Umbilical cord (tissue), 2 donors: ENCODE measurements at places on chromosomes 7 and 10. TPM values are rescaled to one million over a fixed set of nuclear protein-coding genes. Genes with fewer than 3 reads are reported as not detected.

The FEZF1 gene
- 0.48 TPM for total RNA-seq

The GOLGA7B gene
- total RNA-seq, result 0.96 TPM

DNA sequence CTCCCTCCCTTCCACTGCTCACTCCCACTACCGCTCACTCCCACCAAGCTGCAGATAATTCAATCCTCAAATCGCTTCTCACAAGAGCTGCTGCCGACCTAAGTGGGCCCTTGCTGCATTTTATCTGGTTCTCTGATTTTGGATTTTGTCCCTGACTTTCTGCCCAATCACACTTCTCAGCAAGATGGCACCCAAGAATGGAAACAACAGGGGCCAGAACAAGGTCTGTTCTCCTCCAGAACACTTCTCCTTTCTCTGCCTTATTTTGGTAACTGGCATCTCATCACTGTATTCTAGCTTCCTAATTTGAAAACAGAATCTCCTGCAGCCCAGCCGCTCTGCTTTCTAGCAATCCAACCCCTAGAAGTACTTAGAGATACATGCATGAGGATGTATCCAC, 172.8 kb downstream of the GRID1 start:
- DNase-seq, result no peak

The CALHM2 gene
- total RNA-seq, result 7.2 TPM

- DNase-seq, result peak; percentile 55
These were observed 39.3 kb downstream of the C1GALT1 start for GRCh38 chr7:7221599-7222038.

The C7orf57 gene
- 1.2 TPM for total RNA-seq

The EN2 gene
- total RNA-seq, result 2.6 TPM

The AKR1C4 gene
- total RNA-seq, result not detected

DNA sequence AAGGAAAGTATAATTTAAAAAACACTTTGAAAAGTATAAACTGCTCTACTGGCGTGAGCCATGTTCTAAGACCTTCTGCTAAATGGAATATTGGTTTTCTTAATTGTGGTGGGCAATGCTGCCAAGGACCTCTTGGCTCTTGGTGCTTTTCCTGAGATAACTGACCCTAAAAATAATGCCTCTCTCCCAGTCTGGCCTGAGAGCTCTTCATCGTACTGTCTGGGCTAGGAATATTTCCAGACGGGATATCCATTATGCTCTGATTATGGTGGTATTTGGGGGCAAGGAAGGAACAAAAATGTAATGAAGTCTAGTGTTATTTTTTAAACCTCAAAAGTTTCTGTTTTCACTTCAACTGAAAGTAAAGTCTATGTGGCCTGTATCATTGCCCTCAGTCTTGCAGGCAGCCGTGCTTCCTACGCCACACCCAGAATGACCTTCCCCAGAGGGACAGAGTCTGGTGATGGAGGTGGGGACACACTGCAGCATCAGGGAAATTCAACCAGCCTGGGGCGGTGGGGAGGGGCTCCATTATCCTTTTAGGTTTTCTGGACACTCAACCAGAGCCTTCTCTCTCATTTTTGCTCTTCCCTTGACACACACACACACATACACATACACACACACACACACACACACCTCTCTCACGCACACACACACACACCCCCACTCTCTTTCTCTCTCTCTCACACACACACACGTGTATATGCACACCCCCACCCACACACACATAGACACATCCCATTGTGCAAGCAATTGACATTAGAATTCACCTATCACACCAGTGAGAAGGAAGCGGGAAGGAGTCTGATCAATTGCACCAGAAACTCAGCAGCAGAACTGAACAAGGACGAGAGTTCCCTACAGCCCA, 99.6 kb downstream of the LRRC18 start:
- no peak for DNase-seq

GRCh38 chr10:129207297-129207696, 259.7 kb upstream of the MGMT start:
- no peak for DNase-seq

The LYZL2 gene
- total RNA-seq, result not detected

The GLI3 gene
- 17.1 TPM for total RNA-seq

The ABCA13 gene
- 5.5 TPM for total RNA-seq

The GJC3 gene
- total RNA-seq, result not detected

- DNase-seq, result no peak
These were observed 560.2 kb downstream of the TCERG1L start for GRCh38 chr10:130751106-130751840.

DNA sequence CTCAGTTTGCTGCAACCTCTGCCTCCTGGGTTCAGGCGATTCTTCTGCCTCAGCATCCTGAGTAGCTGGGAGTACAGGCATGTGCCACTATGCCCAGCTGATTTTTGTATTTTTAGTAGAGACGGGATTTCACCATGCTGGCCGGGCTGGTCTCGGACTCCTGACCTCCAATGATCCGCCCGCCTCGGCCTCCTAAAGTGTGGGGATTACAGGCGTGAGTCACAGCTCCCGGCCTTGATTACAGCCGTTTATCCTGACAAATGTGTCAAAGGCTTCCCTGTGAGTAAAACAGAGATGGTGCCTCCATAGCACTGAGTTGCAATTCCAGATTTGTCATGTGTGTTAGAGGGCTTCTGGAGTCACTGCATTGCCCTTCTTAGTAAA, 273.7 kb downstream of the CCDC3 start:
- DNase-seq, result peak; percentile 81

The PPP1R17 gene
- 0.96 TPM for total RNA-seq

- DNase-seq, result no peak
These were observed 161.3 kb upstream of the AUTS2 start for GRCh38 chr7:69436946-69437345.

The NUTM2E gene
- total RNA-seq, result 1.4 TPM

DNA sequence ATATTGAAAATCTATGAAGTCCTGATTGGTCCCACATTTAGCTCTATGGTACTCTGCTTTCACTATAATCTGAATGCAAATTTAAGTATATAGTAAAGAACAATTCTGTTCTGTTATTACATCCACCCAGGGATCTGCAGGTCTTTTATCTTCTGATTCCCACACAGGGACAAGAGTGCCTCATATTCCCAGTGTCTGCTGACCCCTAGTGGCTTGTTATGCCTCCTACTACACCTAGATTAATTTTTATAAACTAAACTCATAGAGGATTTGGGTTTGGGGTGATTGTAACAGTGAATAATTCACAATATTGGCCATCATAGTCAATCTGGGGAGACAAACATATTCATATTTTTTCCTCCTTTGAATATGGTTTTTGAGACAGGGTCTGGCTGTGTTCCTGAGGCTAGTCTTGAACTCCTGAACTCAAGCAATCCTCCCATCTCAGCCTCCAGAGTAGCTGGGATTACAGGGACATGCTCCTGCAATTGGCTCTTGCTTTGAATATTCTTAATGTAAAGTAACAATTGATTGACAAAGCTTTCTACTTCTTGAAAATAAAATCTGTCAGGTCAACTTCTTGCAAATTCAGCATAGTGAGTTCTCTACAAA, 282.1 kb downstream of the KCND2 start:
- DNase-seq, result peak; percentile 64

The TAS2R4 gene
- total RNA-seq, result 4.1 TPM

The TMEM184A gene
- total RNA-seq, result 3.4 TPM

GRCh38 chr10:5575482-5576153, 50.9 kb downstream of the CALML3 start:
- peak; percentile 69 for DNase-seq

DNA sequence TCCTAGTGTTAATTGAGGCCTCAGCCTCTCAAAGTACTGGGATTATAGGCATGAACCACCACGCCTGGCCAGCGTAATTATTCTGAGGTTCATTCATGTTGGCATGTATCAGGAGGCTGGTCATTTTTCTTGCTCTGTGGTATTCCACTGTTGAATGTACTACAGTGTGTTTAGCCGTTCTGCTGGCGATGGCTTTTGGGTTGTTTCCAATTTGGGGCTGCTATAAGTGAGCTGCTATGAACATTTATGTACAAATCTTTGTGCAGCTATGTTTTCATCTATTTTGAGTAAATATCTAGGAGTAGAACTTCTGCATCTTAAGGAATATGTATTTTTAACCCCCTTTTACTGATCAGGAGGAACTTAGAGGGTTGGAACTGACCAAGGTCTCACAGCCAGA, 145.8 kb downstream of the AUTS2 start:
- no peak for DNase-seq

- DNase-seq, result peak; percentile 58
These were observed 68.1 kb downstream of the SCRN1 start for GRCh38 chr7:29921404-29922010.

The POLR2J2 gene
- 6.0 TPM for total RNA-seq

GRCh38 chr10:100100651-100101184, 19.0 kb upstream of the CPN1 start:
- DNase-seq, result no peak

DNA sequence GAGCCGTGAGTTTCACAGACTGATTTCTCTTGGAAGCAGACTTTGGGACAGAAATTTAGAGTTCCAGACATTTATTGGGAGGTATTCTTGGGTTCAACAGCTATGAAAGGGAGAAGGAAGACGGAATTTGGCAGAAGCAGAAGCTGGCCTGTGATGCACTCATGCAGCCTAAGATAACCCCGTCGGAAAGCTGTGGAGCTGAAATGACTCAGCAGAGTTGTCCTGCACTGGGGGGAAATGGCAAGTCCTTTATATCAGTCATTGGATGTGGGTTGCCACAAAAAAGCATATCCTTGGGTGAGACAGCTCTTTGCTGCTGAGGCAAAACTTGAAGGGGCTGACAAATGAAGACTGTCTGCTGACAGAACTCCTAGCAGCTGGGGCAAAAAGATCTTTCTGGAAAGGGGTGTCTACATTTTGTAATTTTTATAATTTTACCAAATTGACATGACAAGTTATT, 11.5 kb upstream of the MICU1 start:
- peak; percentile 35 for DNase-seq

GRCh38 chr7:42198974-42199668, 37.9 kb downstream of the GLI3 start:
- peak; percentile 56 for DNase-seq

The AKR1C3 gene
- total RNA-seq, result 4.6 TPM

DNA sequence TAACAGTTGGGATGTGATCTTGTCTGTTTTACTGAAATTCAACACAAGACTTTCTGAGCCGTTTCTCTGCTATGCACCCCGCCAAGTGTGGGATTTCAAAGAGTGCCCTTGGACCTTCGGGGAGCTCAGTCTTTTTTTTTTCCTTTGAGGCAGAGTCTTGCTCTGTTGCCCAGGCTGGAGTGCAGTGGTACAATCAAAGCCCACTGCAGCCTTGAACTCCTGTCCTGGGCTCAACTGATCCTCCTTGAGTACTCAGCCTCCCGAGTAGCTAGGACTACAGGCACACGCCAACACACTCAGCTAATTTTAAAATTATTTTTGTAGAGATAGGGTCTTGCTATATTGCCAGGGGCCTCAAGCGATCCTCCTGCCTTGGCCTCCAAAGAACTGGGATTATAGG, 162.9 kb downstream of the BAMBI start:
- no peak for DNase-seq

The MSS51 gene
- total RNA-seq, result 1.4 TPM

The RBP3 gene
- 2.2 TPM for total RNA-seq
